ENCODE measurements at places on chromosomes 16 and 17.

- no peak for DNase-seq
Measured at GRCh38 chr16:24980077-24980793, 34.9 kb downstream of the ARHGAP17 start.

GRCh38 chr16:57689762-57690558 is 4.6 kb upstream of the DRC7 start:
- no peak for DNase-seq

DNA sequence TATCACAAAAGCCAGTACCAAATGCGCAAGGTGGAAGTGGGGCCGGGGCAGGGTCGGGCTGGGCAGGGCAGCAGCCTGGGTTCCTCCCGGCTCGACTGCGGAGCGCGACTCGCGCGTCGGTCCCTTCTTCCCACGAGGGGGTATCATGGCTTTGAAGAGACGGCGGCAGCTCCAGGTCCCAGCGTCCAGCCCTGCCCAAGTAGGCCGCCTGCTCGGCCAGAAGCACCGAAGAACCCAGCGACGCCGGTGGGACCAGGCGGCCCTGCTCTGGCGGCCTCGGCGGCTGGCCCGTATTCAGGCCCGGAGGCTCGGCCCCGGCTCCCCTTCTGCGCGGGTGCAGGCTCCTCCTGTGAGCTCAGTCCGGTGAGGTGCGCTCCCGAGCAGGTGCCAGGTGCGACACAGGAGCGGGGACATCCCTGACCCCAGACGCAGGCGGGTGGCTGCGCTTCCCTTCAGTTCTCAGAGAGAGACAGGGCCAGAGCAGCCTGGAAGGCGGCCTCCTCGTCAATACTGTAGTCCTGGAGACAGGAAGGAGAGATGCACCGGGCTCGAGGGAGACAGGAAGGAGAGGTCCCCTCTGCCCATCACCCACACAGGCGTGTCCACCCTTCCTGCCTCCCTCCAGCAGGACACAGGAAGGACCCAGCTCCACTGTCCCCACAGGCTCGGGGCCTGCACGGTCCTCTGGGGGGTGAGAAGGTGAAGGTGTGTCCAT is 8.9 kb downstream of the RNF166 start:
- DNase-seq = no peak

- no peak for DNase-seq
Measured at GRCh38 chr17:40540448-40540847, 24.8 kb downstream of the CCR7 start.

DNA sequence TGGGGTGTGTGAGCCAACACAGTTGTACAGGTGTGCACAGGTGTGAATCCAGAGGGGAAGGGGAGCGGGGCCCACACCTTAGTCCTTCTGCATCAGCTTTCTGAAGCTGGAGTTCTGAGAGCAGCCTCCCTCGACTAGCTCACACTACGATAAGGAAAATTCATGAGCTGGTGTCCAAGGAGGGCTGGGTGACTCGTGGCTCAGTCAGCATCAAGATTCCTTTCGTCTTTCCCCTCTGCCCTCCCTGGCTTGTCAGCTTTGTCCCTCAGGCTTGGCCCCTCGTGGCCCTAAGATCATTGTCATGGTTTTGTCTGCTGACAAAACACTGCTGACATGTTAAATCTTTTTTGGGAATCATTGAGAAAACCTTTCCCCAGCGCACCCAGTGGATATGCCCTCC is 47.5 kb downstream of the OR1D5 start:
- DNase-seq = no peak

- DNase-seq = no peak
Measured at GRCh38 chr16:74448990-74449389, 27.7 kb upstream of the CLEC18B start.

DNA sequence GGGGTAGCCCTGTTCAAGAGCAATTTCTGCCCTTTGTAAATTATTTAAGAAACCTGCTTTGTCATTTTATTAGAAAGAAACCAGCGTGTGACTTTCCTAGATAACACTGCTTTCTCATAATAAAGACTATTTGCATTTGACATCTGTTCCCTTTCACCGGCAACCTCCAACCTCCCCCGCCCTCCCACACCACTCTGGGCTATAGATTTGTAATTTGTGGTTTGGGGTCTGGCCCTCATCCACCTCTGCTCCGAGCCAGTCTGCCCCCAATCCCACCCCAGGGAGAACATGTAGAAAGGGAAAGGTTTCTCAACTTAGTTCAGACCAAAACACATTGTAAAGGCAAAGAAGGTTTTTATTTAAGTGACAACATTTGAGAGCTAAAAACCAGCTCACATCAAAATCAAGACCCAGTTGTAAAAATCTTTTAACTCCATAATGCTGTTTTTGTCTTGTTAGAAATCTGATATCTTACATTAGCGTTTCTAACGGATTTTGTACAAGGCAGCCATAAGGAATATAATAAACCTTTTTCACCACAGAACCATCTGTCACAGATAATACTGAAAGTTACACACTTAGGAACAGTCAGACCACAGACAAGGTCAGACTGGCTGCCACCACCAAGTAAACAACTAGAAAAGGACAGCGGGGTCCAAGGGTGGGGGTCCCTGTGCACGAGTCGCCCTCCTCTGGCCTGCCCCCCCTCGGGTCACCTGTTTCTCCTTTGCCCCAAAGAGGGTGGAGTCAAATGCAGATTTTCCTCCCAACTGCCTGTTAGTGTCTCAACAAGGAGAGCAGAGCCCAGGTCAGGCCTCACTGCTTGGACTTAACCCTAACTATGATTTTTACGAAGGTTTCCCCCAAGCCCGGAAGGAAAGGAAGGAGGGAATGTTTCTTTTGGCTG is 6.9 kb downstream of the PIMREG start:
- no peak for DNase-seq

DNA sequence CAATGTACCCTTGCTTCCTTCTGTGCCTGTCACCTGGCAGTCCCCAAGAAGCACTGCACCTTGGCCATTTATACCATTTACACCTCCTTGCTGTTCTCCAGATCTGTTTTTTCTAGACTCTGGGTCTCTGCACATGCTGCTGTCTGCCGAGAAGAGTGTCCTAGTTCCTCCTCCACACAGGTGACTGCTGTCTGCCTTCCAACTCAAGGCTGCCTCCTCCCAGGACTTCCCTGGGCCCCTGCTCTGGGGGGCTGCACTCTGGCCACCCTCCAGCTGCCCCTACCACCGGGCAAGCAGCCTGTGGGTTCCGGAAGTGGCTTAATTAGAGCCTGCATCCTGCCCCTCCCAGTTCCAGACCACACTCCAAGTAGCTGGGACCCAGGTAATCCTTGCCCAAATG is 5.7 kb upstream of the LIMD2 start:
- no peak for DNase-seq

- DNase-seq = no peak
Measured at GRCh38 chr16:62041401-62041800, 5.2 kb upstream of the CDH8 start.

DNA sequence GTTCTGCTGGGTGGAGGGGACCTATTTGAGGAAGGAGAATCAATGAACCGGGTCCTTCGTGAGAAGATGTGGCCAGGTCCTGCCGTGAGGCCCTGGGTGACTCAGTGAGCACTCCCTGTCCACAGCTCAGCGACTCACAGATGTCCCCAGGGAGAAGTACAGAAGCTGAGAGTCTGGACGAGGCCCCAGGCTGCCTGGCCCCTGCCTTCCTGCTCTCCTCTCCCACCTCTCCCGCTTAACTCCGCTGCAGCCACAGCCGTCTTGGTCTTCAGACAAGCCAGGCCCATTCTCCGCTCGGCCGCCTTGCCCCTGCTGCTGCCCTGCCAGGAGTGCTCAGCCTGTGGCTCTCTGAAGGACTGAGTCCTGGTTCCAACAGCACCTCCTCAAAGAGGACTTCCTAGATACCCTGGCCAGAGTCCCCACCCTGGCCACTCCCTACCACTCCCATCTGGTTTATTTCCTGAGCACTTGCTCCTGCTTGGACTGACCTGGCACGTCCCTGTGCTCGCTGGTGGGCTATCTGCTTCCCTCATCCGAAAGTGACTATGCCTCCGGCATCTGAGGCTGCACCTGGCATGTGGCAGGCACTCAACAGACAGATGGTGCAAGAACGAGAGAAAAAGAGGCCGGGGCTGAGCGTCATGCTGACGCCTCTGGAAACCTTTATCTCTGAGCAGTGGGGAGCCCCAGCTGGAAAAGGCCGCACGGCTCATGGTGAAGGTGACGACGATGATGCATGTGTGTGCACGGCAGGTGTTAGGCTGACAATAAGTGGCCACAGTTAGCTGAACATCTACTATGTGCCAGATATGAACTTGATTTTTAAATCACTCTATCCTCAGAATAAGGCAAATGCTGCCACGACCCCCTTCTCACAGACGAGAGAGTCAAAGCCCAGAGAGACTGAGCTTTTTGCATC is 9.2 kb upstream of the TNFRSF13B start:
- DNase-seq = no peak

DNA sequence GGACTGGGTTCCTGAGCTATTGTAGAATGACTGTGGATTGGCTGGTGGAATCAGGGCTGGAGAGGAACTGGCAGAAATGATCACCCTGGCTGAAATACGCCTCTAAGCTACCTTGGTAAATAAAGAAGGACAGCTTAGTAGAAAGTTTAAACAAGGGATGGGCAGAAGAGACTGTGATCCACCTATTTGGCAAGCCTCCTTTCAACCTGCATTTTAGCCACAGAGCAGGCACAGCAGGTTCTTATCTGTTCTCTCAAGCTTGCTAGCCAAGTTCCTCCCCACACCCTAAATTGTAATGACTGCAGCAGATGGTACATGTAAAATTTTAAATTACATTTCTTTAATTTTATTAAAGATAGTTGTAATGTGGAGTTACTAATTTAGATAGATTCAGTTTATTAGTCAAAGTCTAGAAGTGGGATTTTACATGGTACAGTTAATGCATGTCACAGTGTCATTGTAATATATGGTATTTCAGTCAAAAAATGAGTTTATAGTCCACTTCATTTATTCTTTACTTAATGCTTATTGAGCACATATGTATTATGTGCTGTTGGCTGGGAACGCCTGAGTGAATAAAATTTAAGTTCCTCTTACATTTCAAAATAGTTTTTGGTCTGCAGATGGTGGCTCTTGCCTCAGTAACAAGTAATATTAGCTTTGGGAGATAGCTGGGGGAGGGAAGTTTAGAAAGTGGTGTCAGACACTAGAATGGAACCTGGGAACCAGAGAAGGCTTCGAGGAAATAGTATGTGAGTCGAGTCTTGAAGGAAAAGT is 11.2 kb downstream of the EPN2 start:
- no peak for DNase-seq

GRCh38 chr17:9220398-9221146 is 199.3 kb downstream of the NTN1 start:
- DNase-seq = no peak

DNA sequence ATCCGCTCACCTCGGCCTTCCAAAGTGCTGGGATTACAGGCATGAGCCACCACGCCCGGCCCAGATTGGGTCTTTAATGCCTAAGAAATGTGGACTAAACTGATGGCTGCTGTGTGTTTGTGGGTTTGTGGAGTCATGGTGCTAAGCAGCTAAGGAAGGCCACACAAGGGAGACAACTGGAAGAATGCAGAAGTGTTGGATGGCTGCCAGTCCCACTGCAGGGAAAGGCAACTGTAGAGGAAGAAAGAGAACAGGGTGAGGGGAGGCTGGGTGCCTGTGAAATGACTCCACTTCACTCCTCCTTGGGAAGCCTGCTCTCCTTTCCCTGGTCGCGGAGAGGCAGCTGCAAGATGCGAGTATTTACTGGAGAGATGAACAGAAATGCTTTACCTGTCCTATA is 23.5 kb upstream of the SIAH1 start:
- no peak for DNase-seq

- DNase-seq = no peak
Measured at GRCh38 chr17:1941272-1942065, 83.7 kb downstream of the RTN4RL1 start.

GRCh38 chr16:50809561-50809960 is 67.7 kb downstream of the CYLD start:
- DNase-seq = no peak

DNA sequence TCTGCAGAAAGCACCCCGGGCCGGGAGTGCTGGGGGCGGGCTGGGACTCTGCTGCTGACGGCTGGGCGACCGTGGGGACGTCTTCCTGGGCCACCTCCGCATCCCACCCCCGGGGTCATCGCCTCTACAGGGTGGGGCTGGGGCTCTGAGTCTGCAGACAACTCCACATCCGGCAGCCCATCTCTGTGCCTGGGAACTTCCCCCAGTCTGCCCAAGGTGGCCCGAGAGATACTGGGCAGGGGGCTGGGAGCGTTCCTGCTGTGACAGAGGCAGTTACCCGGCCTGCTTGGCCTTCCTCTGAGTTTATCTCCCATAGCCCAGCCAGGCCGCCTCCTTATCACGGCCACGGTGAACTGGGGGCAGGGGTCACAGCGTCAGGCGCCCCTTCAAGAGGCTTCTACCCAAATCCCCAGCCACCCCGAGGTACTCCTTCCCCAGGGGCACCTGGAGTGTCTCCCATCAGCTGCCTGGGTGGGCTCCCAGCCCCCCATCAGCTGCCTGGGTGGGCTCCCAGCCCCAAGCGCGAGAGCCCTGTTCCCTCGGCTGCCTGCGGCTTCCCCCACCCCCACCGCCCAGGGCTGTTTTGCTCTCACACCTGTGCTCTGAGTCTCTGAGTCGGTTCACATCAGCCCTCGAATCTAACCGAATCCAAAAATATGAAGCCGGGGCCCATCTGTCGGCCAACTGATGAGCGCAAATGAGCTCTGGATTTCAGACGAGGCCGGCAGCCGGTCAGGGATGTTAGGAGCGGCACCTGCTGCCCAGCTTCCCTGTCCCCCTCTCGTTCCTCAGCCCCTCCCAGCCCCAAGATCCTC is 15.6 kb upstream of the CBFA2T3 start:
- no peak for DNase-seq

DNA sequence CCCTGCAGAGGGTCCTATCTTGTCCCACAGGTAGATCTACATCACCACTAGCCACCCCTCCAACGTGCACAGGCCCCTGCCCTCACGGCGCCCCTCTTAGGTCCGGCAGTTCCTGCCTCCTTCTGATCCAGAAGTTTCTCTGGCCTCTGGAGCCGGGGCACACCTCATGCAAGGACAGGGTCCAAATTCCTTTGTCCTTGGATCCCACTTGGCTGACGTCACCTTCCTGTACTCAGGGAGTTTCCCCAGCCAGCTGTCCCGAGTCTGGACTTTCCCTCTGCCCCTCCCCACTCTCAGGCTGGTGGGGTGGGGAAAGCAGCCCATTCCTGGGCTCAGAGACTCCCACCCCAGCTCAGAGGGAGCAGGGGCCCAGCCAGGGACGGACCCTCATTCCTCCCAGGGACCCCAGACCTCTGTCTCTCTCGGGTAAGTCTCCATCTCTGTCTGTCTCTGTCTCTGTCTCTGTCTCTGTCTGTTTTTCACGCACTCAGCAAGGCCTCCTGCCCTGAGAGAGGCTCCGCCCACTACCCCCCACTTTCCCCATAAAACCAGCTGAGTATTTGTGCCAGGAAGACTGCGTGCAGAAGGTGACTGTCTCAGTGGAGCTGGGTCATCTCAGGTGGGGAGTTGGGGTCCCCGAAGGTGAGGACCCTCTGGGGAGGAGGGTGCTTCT is at the start of gene IL32:
Gene IL32 (plus strand): TSS at position 572 of the 673 bp plus-strand sequence. CDS start 172 bp downstream, outside the sequence.
- DNase-seq = no peak
